ENCODE measurements at places on chromosomes 7 and 10. TPM values are rescaled to one million over a fixed set of nuclear protein-coding genes. Genes with fewer than 3 reads are reported as not detected.
A peak's percentile ranks its signal among the peaks of the same experiment; 100 is the strongest.

SLC26A3 gene
- total RNA-seq, result 973 TPM

RPA3 gene
- total RNA-seq, result 44.9 TPM

ACBD7 gene
- total RNA-seq, result 0.44 TPM

TSPAN33 gene
- 3.8 TPM for total RNA-seq

VWA2 gene
- 2.6 TPM for total RNA-seq

GTF2IRD1 gene
- 18.3 TPM for total RNA-seq

CALCR gene
- not detected for total RNA-seq

GPR146 gene
- total RNA-seq, result 2.9 TPM

- no peaks in the 10 kb centered on the region for H3K36me3 ChIP-seq
- no peak overlapping the region for H3K27ac ChIP-seq
- no peak overlapping the region for H3K4me3 ChIP-seq
- no peaks in the 10 kb centered on the region for H3K27me3 ChIP-seq
Measured at GRCh38 chr10:71600849-71601248, 118.7 kb downstream of the C10orf105 start.

DNA sequence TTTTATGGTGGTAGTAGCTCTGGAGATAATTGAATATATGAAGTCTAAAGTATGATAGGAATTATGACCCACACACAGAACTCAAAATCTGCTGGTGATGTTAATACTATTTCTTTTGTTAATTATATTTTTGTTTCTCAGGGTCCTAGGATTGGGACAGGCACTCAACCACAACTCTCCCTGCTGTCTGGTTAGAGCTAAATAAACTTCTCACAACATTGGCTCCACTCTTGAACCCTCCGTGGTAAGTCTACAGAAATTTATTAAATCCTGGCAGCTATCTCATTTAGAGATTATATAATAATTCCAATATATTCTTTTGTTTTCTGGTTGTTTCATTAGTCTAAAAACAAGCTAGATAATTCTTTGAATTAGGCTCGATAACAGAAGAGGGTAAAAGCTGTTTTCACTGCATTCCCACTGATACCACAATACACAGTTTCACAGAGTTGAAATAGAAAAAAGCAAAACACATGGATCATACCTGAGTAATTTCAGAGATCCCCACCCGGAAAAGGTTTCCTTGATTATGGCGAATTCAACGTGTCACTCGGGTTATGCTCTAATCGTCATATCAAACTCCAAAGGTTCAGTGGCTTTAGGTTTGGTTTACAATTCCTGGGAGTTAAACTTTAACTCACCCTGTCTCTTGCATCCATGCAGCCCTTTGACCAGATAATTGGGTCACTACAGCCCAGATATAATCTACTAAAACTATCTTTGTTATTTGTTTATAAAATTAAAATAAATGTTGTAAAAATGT is at the start of gene A1CF:
Gene A1CF (minus strand): TSS at position 531 of the 763 bp plus-strand sequence. CDS start 25,687 bp downstream, outside the sequence.
- H3K4me1 ChIP-seq, result no peaks in the 10 kb centered on the region
- H3K4me3 ChIP-seq, result peak within 1 kb of the TSS; percentile 21
- peak within 1 kb of the TSS; percentile 62 for H3K27ac ChIP-seq

GRCh38 chr7:8817448-8818036 is 384.1 kb downstream of the NXPH1 start:
- DNase-seq, result no peak
- no peak overlapping the region for H3K4me3 ChIP-seq
- H3K4me1 ChIP-seq, result no peaks in the 10 kb centered on the region
- no peaks in the 10 kb centered on the region for H3K27me3 ChIP-seq
- H3K36me3 ChIP-seq, result no peaks in the 10 kb centered on the region
- H3K27ac ChIP-seq, result no peak overlapping the region

- no peaks in the 10 kb centered on the region for H3K4me1 ChIP-seq
- no peaks in the 10 kb centered on the region for H3K27me3 ChIP-seq
- H3K4me3 ChIP-seq, result no peak overlapping the region
- no peak for DNase-seq
- H3K27ac ChIP-seq, result peak overlapping the region; percentile 67
- no peaks in the 10 kb centered on the region for H3K36me3 ChIP-seq
Measured at GRCh38 chr10:93548376-93549071, 17.9 kb upstream of the FFAR4 start.

- H3K27me3 ChIP-seq, result no peaks in the 10 kb centered on the region
- no peak for DNase-seq
- no peaks in the 10 kb centered on the region for H3K4me1 ChIP-seq
- H3K27ac ChIP-seq, result no peak overlapping the region
Measured at GRCh38 chr7:20647908-20648776, 32.7 kb downstream of the ABCB5 start.

DNA sequence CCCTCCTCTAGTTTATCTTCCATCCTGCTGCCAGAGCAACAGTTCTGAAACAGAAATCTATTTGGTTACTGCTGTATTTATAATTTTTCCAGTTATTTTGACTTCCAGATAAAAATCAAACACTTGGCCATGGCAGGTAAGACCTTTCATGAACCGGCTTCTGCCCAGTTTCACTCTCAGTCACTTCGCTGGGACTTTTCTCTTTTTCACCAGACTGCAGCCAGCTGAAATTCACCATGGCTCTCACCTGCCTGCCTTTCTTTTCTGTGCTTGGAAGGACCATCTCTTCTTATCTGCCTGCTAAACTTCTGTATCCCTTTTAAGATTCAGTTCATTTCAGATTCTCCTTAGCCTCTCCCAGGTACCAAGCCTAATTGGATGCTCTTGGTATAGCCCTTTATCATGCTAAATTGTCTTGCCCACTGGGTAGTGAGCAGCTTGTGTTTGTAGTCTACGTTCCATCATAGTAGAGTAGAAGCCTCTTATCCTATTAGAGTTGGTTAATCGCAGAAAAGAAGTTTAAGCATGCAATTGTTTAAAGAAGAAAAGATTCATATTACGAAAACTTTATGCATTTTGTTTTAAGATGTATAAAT is 71.7 kb downstream of the TAF3 start:
- no peak overlapping the region for H3K4me3 ChIP-seq
- H3K27me3 ChIP-seq, result no peaks in the 10 kb centered on the region
- H3K27ac ChIP-seq, result no peak overlapping the region
- DNase-seq, result no peak
- H3K36me3 ChIP-seq, result no peaks in the 10 kb centered on the region

DNA sequence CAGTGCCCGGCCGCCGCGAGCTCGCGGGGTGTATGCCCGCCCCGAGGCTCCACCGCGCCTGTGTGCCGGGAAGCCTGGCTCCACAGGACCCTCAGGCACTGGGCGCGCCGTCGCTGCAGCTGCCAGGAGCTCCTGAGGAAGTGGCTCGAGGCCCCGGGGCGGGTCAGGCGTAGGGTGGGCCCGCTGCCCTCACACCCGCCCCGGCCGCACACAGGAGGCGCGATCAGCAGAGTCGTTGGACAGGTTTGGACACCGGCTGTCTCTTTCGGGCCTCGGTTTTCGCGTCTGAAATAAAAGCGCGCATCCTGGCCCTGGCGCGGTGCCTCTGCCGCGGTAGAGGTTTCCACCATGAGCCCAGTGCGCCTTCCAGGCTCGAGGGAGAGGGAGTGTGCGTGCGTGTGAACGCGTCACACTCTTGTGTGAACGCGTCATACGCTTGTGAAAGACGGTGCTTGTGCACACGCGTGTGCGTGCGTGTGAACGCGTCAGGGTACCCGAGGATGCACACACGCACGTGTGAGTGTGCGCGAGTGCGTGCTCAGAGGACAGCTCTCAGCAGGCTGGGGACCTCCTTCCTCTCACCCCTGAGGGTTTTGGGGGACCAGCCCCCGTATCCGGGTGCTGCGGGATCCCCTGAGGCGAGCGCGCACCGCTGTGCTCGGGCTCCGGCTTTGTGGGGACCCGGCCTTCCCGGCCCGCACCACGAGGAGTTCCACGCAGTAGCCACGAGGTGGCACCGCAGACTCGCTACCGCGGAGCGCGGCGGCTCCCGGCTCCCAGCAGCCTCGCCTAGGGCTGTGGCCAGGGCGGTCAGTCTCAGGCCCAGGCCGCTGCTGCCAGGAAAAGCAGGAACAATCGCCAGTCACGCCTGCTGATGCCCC is 83.8 kb downstream of the BMS1 start:
- DNase-seq, result peak; percentile 64
- peaks cover 8% of the 10 kb centered on the region for H3K27me3 ChIP-seq
- H3K4me1 ChIP-seq, result peaks cover 5% of the 10 kb centered on the region
- peak overlapping the region; percentile 15 for H3K4me3 ChIP-seq
- no peaks in the 10 kb centered on the region for H3K36me3 ChIP-seq

- DNase-seq, result no peak
- H3K4me1 ChIP-seq, result no peaks in the 10 kb centered on the region
- H3K36me3 ChIP-seq, result no peaks in the 10 kb centered on the region
Measured at GRCh38 chr10:114819322-114819721, 2.3 kb upstream of the FHIP2A start.

DNA sequence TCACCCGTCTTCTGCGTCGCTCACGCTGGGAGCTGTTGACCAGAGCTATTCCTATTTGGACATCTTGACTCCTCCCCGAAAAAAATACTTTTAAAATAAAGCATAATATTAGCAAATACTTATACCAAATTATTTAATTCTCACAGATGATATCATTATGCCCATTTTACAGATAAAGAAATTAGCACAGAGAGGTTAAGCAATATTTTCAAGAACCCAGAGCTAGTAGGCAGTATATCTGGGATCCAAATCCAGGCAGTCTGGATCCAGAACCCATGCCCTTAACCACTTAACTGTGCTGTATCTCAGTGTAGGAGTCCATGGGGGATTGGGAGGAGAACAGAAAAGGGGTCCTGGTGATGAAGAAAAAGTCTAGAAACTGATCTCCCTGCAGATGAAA is 6.1 kb downstream of the IQUB start:
- H3K4me1 ChIP-seq, result no peaks in the 10 kb centered on the region
- H3K27me3 ChIP-seq, result no peaks in the 10 kb centered on the region
- DNase-seq, result no peak
- H3K27ac ChIP-seq, result no peak overlapping the region
- no peaks in the 10 kb centered on the region for H3K36me3 ChIP-seq

DNA sequence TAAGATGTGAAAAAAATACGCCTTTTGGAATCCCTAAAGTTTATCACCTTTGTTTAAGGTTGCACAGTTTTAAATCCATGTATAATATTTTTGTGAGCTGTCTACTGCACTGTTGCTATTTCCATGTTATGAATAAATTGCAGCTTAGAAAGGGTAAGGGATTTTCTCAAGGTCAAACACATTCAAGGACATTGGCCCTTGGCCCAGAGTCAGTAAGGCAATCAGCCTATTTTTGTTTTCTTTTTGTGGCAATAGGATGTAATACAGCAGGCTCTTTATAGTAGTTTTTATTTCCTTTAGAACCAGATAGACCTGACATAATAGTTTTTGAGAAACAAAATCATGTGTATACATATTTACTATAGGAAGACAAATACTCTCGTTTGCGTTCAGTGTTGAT is 219.8 kb downstream of the ACTR3B start:
- no peak overlapping the region for H3K4me3 ChIP-seq
- H3K4me1 ChIP-seq, result no peaks in the 10 kb centered on the region
- H3K27ac ChIP-seq, result no peak overlapping the region
- no peaks in the 10 kb centered on the region for H3K27me3 ChIP-seq
- no peaks in the 10 kb centered on the region for H3K36me3 ChIP-seq
- no peak for DNase-seq

- no peak for DNase-seq
- no peaks in the 10 kb centered on the region for H3K36me3 ChIP-seq
- H3K27me3 ChIP-seq, result no peaks in the 10 kb centered on the region
- H3K27ac ChIP-seq, result no peak overlapping the region
Measured at GRCh38 chr10:12703813-12704212, 297.7 kb downstream of the CCDC3 start.
